ENCODE measurements at places on chromosomes 6 and 20.

GRCh38 chr6:33075568-33076405, at the start of gene HLA-DPB1:
Gene HLA-DPB1, plus strand, starts transcription at chr6:33075990. Its CDS starts 52 bp downstream, at chr6:33076042.
- no peak for DNase-seq

GRCh38 chr6:78867020-78867369, 356 bp upstream of the IRAK1BP1 start:
- DNase-seq: no peak

DNA sequence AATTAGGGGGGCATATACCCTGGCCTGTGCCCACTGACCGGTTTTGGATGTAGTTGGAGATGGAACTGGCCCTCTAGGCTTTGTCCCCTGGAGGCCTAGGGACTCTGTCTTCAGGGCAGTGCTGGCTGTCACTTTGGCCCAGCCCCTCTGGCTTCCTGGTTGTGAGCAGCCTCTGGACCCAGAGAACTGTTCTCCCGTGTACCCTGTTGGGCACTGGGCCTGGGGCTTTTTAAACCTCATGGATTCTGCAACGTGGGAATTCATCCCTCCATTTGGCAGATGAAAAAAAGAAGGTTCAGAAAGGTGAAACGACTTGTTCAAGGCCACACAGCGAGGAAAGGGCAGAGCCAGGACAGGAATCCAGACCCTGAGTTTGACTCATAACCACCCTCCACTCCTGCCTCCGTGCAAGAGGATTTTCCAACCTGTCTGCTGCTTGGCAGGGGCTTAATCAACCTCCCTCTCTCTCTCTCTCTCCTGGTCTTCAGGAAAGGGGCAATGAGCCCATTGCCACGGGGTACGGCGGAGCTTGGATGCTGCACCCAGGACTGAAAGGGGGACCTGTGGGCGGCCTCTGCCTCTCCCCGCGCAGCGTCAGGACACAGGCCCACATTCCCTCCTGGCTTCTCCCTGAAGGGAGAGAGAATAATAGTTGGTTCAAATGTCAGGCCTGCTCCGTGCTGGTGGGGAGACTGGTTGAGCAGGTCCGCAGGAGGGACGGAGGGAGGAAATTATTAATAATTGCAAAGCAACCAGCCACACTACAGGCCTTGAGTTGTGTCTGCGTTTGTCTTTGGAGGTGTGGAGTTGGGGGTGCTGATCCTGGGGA, 56.0 kb downstream of the CEBPB start:
- no peak for DNase-seq

DNA sequence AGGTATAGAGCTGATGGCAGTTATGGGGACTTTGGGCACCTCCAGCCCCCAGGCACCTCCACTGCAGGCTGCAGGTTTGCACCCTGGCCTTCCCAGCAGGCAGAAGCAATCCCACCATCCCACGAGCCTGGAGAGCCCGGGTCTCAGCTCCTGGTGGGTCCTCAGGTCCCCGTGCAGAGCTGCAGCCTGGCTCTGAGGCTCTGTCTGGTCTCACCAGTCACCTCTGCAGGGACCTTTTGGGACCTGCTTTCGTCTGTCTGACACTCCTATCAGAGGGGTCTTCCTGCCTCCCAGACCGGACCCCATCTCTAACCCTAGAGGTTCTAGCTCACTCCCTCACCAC, 41.9 kb downstream of the FGD2 start:
- no peak for DNase-seq
